CD4-positive, CD25-positive, alpha-beta regulatory T cell (primary cell): ENCODE measurements at places on chromosomes 1 and 21. TPM values are rescaled to one million over a fixed set of nuclear protein-coding genes. Genes with fewer than 3 reads are reported as not detected.

DNA sequence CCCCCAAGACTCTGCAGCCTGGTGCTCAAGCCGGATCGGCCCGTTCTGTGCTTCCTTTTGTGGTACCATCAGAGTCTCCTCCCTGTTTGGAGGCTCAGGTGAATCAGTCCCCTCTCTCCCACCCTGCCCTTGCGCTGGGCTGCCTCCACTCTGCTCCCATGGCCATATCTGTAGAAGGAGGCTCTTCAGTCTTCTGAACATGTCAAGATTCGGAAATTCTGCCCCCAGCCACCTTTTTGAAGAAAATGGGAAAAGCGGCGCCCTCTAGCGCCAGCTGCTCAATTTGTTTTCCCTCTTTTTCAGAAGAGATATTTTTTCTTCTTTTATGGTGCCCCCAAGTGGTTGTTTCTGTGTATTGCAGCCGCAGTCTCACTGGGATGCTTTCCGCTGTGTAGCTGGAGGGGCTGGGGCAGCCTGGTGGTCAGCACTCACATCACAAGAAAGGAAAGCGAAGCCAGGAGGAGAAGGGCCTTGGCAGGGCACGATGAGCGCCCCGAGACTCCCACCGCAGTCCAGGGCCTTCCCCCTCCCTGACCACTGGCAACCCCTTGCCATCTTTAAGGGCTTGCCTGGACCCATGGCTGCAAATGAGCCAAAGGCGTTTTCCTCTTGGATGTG, 58.4 kb upstream of the CACNA1E start:
- DNase-seq, result peak; percentile 78

DNA sequence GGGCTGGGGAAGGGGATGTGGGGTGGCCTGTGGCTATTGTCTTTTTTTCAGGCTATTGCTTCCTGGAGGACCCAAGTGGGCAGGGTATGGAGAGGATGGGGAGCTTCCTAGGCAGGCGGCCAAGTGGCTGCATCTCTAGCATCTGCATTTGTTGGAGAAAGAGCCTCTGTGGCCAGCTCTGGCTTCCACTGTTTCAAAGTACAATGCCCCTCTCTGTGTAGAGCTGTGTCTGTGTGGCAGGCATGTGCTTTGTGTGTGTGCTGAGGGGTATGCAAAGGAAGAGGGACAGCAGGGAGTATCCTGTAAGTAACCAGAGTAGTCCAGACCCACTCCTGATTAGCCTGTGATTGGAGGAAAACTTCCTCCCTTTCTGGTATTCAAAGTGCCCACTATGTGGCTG, 40.6 kb downstream of the KCNA2 start:
- DNase-seq, result no peak

DNA sequence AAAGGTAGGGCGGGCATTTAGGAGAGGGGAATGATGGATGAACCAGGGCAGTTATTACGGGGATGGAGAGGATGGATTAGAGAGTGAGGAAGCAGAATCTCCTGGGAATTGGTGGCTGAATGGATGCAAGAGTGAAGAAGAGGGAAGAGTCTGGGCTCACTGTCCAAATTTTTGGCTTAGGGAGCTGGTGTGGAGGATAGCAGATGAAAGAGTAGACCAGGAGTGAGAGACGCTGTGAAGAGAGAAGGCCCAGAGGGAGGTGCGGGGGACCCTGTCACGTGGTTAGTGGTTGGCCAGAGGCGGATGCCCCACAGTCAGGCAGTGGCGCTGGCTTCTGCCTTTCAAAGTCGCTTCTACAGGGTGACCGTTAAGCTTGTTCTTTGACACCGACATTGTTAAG, 78.4 kb downstream of the PEX14 start:
- no peak for DNase-seq

GRCh38 chr1:156060937-156061636, at the start of gene RAB25:
Gene RAB25 (plus strand): TSS chr1:156061160. CDS start chr1:156061401, 241 bp downstream.
- DNase-seq, result no peak

The ANKRD35 gene
- 0.17 TPM for total RNA-seq
